Stimulated activated CD8-positive, alpha-beta memory T cell treated with anti-CD3 and anti-CD28 coated beads, Interleukin-2, amount 100 ng/mL, for 1 hour (primary cell): ENCODE measurements at places on chromosomes 3 and 15.
A peak's percentile ranks its signal among the peaks of the same experiment; 100 is the strongest.

- DNase-seq = no peak
Measured at GRCh38 chr3:105846809-105847208, 22.0 kb downstream of the CBLB start.

DNA sequence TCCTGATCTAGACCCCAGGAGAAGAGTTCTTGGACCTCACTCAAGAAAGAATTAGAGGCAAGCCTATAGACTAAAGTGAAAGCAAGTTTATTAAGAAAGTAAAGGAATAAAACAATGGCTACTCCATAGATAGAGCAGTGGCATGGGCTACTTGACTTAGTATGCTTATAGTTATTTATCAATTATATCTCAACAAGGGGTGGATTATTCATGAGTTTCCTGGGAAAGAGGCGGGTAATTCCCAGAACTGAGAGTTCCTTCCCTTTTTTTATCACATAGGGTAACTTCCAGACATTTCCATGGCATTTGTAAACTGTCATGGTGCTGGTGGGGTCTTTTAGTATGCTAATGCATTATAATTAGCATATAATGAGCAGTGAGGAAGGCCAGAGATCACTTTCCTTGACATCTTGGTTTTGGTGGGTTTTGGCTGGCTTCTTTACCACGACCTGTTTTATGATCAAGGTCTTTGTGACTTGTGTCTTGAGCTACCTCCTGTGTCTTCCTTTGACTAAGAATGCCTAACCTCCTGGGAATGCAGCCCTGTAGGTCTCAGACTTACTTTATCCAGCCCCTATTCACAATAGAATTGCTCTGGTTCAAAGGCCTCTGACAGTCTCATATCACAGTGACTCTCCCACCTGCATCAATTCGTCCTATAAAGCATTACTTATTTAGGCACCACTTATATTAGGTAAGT lies 35.3 kb upstream of the PLSCR2 start:
- no peak for DNase-seq

DNA sequence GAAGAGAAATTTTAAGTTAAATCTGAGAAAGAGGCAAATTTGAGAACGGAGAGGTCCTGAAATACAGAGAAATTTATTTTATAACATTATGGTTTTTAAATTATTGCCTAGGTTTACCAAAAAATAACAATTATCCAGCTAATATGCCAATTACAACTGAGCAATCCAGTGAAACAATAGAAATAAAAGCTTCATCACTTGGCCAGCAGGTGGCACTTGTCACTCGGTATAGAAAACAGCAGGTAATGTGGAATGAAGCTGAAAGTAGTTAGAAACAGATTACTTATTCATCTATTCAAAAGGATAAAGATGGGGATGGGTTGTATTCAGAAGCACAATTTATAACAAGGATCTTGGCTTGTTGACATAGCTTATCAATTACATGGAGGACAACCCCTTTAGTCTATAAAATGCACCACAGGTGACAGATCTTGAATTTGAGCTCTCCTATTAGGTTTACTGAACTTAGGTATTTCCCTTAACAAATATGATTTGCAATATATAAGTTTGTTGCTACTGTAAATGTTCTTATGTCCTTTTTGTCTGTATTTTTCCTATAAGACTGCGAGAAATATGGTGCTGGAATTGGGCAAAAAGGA lies 70.1 kb upstream of the GUCA1C start:
- DNase-seq = no peak

GRCh38 chr15:94387849-94388441 lies 156.6 kb downstream of the MCTP2 start:
- no peak for DNase-seq

DNA sequence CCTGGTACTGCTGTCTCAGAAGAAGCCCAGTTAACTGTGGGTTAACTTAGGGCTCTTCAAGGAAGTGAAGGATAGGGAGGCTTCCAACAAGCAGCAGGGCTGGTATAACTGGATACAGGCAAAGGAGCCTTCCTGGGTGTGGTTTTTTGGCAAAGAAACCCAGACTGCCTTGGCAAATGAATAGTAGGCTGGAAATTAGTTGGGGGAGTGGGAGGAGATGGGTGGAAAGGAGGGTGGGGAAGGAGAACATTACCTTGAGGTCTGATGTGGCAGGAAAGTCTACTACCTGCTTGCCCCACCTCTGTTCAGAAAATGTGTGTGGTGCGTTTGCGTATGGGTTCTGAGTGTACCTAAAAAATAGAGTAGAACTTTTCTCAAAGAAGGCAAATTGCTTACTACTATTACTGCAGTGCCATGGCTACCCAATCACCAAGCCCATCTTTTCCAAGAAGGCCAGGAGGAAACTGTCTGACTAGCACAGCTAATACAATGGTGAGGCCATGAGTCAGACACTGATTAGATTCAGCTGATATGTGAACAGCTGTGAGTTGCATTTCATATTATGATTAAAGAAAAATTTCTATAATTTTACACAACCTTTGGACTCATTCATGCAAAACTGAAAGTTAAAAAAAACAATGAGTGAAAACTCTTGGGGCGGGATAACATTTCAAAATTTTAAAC lies 55.2 kb downstream of the SPTSSB start:
- no peak for DNase-seq

DNA sequence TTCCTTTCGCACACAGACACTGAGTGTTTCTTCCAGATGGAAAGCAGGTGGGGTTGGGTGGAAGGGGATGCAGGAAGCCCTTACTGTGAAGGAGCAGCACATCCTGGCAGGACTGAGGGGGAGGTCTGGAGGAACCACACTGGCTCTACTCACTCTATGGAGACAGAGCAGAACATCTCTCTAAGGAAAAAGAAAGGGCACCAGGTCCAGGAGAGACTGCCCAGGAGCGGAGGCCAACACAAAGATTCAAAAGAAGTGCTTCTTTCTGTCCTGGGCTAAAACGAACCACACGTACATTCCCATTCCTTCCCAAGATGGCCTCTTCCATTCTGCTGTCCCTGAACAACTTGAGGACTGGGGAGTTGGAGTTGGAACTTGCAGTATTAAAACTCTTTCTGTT lies 13.8 kb upstream of the VIPR1 start:
- DNase-seq = no peak

GRCh38 chr15:74127255-74127953 lies 3.0 kb upstream of the ISLR2 start:
- DNase-seq = peak; percentile 67

DNA sequence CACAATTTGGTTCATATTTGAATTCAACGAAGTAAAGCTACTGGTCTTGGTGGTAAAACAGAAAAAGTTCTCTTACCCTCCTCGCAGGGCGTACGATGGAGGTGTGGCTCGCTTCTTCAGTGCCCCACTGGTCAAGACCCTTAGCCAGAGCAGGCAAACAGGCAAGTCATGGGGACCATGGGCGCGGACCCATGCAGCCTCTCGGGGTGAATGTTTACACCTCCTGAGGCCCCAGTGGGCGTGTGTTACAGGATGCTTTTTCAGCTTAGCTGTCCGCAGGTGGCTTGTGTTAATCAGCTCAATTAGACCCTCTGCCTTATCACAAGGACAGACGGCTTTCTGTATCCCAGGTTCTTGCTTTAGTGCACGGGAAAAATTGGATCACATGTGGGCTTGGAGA lies 991.8 kb downstream of the GBE1 start:
- DNase-seq = no peak

DNA sequence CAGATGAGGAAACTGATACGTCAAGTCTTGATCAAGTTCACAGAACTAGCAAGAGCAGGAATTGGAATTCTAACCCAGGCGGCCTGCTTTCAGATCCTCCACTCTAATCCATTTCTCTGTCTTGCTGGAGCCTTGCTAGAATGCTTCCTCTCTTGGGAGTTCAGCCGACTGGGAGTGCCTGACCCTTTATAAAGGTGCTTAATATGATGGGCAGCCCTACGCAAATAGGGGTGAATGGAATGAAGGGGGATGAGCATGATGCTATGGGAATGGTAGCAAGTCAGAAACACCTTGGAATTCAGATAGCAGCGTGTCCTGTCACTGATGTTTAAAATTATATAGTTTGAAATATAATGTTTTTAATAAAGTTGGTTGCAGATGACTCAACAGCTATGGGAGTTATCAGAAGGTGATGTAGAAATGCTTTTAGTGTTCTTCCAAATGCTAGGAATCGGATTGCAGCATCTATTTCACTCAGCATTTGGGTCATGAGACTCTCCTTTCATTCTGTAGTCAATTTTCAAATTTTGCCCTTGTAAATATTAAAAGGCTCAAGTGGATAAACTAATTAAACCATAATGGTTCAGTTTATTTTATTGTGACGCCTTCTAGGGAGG lies 150.7 kb downstream of the FNDC3B start:
- DNase-seq = no peak

DNA sequence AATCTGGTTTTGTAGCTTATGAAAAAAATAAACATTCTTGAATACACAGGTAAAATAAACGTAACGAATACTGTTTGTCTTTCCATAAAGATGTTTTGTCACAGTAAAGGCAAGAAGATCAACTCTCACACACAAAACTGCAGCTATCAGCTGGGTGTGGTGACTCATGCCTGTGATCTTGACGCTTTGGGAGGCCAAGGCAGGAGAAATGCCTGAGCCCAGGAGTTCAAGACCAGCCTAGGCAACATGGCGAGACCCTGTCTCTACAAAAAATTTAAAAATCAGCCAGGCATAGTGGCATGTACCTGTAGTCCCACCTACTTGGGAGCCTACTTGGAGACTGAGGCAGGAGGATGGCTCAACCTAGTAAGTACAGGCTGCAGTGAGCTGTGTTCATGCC lies 39.6 kb downstream of the CBLB start:
- DNase-seq = no peak

DNA sequence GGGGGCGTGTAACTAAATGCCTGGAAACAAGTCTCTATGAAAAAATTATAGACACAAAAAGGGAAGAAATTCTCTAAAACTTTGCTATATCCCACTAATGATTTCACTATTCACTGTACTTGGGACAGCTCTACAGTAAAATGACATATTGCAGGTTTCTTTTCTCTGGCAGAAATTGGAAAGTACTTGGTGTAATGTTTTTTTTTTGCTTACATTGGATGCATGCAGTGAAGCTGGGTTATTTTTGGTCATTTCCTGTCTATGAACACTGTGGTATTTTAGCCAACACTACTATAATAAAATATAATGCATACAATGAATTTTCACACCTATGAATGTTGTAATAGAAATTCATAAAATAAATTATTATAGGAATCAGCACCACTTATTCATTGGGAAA lies 109.7 kb downstream of the LRRC49 start:
- no peak for DNase-seq

- DNase-seq = no peak
Measured at GRCh38 chr3:12288182-12289129, at the start of gene PPARG. TSS of gene PPARG (plus strand) at chr3:12289070. CDS start at chr3:12379712, 90,642 bp downstream.

GRCh38 chr3:14343338-14344112 lies 58.9 kb upstream of the SLC6A6 start:
- no peak for DNase-seq

DNA sequence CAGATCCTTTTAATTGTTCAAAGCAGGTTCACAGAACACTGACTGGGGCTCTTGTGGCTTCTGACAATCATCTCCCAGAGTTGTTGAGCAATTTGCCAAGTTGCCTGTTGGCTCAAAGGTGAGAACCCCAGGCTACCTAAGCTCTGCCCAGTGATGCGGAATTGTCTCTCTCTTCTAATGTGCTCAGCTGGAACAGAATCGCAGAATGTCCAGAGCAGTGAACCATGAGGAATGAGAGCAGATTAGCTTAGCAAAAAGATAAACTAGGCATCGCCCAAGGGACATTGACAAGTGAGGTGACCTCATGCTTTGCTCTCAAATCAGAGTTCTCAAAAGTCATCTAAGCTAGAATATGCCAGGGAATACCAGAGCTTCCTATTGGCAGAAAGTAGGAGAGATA lies 148.1 kb downstream of the WDR76 start:
- no peak for DNase-seq

GRCh38 chr15:78853500-78853899 lies 19.2 kb upstream of the MORF4L1 start:
- DNase-seq = no peak

DNA sequence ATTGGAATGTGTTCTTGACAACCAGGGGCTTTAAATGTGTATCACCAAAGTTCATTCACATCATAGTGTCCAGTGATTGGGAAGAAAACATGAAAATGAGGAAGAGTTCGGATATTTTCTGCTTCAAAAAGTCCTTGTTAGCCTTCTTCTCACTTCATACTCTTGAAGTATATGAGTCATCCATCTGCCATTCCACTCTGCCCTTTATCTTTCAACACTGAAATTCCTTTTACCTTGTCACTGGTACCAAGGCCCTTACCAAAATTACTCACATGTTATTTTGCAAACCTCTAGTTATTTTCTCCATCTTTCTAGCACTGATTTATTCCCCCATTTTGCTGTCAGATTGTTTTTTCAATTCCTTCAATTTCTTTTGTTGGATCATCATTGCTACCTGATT lies 32.5 kb downstream of the OR5H15 start:
- DNase-seq = no peak

- no peak for DNase-seq
Measured at GRCh38 chr3:59872128-59872527, 822.3 kb upstream of the CFAP20DC start.

DNA sequence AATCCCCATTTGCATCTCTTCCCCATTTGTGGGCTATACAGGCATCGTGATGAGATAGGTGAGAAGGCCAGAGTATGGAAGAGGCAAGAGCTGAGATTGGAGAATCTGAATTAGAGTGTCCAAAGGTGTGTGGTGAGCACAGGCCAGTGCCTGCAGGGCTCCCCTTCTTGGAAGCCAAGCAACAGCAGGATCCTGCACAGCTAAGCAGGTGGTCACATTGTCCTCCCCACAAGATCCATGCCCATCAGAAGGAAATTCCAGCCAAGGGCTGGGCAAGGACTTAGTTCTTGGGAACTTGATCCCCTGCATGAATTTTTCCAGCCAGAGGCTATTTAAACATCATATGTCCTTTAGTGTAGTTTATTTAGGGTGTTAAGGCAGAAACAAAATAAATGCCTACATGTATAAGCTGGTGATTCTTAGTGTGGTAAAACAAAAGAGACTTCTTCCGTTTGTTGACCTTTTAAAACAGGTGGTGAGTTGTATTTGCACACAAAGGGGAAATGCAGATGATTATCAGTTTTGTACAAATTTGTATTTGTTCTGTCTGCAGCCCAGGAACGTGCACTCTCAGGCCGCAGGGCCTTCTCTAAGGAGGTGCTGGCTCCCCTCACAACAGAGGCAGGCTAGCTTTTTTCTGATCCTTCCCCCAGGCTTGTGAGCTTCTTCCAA lies 110.2 kb downstream of the PLCL2 start:
- no peak for DNase-seq

- DNase-seq = peak; percentile 88
Measured at GRCh38 chr15:58770857-58771620, at the start of gene MINDY2. TSS of gene MINDY2 (plus strand) at chr15:58771302. CDS start at chr15:58771396, 94 bp downstream.

GRCh38 chr3:169232863-169233262 lies 430.6 kb downstream of the MECOM start:
- no peak for DNase-seq

GRCh38 chr3:167355446-167355845 lies 24.7 kb downstream of the ZBBX start:
- no peak for DNase-seq

DNA sequence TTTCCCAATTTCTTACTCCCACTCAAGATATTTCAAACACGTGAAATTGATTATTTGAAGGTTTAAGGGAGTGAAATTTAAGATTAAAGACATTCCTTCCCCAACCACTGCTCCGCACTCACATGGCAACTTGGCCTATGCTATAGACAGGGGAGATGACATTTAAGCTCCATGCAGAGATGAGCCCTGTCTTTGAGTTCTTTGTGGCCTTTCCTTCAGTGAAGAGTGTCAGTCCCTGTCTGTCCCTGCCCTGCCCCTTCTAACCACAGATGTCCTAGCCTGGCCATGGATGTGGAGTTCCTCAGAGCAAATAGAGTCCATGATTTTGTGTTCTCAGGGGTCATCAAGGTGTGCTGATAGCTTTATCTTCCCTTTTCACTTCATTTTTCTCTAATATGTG lies 29.4 kb upstream of the THBS1 start:
- no peak for DNase-seq

- no peak for DNase-seq
Measured at GRCh38 chr3:56955492-56956111, 104.9 kb upstream of the SPATA12 start.
